ENCODE measurements at places on chromosomes 12 and 14.
A peak's percentile ranks its signal among the peaks of the same experiment; 100 is the strongest.

GRCh38 chr12:28107679-28108078 is 82.6 kb upstream of the CCDC91 start:
- peak; percentile 36 for DNase-seq

DNA sequence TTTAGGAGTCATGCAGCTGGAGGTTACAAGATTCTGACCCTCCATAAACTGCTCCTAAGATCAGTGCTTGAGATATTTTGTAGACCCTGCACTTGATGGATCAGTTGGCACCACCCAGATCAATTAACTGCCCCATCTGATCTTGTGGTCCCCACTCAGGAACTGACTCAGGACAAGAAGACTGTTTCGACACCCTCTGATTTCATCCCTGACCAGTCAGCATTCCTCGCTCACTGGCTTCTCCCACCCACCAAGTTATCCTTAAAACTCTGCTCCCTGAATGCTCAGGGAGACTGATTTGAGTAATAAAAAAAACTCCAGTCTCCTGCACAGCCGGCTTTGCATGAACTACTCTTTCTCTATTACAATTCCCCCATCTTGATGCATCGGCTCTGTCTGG is 360.2 kb downstream of the GALC start:
- DNase-seq, result no peak

DNA sequence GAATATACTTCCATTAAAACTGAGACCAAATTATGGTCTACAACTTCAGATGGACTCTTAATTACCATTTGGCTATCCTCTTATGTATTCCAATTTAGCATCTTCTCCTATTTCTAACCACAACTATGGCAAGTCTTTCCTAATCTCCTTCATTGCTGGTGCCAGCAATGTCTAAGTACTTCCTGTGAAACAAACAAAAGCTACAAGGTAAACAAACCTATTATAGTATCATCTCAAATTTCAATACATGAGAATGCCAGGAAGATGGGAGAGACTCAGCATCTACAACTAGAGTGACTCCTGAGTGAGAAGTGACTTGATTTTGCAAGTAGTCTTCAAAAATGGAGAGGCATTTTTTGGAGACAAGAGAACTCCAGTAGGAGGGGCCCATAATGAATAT is 202.9 kb upstream of the ATXN7L3B start:
- no peak for DNase-seq

- DNase-seq, result no peak
Measured at GRCh38 chr12:54460317-54460923, 13.0 kb downstream of the GTSF1 start.

GRCh38 chr12:55901881-55902490 is 25.7 kb downstream of the PYM1 start:
- DNase-seq, result no peak

GRCh38 chr12:89023936-89024335 is 328.4 kb downstream of the DUSP6 start:
- DNase-seq, result no peak

DNA sequence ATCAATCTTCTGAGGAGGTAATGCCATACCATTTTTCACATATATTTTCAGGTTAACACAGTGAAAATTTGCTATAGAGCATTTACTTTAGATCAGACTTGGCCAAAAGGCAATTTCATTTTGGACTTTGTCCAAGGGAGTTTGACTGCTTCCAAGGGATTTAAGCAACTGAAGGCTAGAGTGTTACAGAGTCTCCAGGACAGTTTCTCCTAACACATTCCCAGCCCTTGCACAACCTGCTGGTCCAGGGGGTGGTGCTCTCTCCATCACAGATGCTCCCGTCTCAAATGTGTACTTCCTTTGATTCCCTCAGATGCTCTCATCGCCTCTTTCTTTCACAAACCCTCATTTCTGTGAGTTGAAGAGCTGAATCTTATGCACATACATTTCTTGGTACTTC is 143.1 kb downstream of the TPH2 start:
- DNase-seq, result no peak

DNA sequence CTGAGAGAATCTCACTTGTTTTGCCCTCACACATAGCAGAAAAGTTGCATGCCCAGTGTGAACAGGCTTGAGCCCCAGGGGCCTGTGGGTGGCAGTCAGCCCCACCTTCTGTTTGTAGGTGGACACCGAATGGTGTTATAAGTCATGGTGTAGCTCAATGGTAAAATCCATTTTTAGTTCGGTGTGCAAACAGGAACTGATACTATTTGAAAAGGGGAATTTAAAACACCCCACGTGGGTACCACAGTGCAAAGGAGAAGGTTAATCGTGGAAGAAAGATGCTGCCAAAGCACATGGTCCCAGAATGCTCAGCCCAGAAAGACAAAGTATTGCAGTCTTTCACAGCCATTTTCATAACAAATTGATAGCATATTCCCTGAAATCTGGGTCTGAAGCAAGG is 71.8 kb upstream of the GZMB start:
- DNase-seq, result peak; percentile 53

GRCh38 chr12:18419311-18419710 is 158.0 kb downstream of the PIK3C2G start:
- DNase-seq, result no peak

DNA sequence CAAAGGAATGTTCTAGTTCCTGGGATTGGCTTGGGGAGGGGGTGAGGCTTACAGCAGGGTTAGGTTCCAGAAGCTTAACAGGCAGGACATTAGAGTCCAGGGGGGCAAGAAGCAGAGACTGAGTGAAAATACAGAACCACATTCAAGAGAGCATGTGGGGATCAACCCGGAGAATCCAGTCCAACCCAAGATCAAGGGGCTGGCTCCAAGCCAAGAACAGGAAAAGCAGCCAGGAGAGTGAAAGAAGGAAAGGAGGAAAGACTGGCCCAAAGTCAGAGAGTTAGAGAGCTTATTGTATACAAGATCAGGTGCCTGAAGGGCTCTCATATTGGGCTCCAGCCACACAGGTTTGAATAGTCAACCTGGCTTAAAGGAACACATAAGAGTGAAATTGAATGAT is 190.3 kb upstream of the CDKN3 start:
- DNase-seq, result no peak

DNA sequence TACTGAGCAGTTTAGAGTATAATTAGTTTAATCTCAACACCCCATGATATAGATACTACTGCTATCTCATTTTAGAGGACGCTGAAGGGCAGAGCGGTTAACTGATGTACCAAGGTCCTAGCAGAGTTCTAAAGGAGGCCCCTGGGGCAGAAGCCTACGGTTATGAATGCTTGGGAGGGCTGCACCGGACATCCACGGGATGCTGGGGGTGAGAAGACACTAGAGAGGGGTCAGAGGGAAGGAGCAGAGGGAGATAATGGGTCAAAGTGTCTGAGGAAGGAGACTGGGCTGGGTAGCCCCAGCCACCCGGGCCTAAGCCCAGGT is 1.6 kb upstream of the ACTR6 start:
- peak; percentile 23 for DNase-seq

DNA sequence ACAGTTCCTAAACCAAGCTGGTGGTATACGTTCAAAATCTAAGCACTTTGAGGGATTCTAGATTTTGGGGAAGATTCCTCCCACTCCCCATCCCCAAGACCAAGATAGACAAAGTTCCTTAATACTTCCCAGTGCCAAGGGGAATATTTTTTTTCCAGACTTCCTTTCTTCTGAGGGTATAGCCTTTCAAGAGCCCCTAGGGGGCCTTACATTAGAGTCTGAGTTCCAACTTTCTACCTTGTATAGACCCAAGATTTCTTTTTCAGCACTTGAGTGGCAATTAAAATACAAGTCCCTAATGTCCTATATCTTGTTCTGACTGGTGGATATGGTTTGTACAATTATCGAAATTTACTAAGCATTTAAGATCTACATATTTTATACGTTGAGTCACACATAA is 28.7 kb upstream of the SOS2 start:
- DNase-seq, result no peak

DNA sequence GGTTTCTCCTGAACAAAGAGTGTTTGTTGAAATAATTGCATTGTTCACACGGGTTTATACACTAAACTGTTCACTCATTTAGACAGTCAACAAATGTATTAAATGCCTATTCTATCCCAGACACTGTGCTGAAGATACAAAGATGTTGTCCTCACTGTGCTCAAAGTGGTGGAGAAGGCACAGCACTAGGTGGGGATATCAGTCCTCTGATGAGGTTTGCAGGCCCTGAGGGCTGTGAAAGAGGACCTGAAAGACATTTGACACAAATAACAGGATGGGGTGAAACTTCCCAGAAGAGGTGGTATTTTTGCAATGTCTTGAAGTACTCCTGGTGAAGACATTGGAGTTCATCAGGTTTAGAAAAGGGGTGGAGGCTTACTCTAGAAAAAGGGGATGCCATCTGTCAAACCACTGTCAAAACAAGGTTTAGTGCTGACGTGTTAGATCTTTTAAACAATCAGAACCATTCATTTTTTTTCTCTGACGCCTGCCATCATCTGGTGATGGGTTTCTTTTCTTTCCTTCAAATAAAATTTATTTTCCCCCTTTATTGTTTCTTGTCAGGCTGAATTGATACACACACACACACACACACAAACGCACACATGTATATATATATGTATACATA is 69.5 kb downstream of the ACSS3 start:
- DNase-seq, result no peak

DNA sequence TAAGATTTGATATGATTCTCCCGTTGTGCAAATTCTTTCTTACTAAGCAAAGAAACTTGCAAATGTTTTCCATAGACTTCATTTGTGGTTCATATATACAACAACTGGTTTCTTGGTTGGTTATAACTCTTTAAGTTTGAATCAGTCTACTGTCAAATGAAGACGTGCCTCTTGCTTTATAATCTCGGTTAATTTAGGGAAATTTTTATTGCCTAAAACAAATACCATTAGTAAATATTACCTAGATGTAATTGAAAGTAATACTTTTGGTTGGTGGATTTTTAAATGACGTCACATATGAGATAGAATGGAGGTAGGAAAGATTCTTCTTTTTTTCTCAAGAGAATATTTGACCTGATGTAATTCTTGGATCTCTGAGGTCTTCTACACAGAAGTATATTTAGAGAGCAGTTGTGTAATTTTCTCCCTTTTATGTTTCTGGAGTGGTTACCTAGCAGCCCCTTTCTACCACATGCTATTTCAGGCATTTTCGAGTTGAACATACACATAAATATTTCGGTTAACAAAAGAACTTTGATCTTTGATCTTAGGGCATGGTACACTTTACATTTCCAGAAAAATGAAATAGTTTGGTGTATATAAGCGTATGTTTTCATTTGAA is 1.7 kb downstream of the ATF7IP start:
- DNase-seq, result peak; percentile 56

- DNase-seq, result no peak
Measured at GRCh38 chr14:56549721-56550120, 29.9 kb upstream of the TMEM260 start.

GRCh38 chr12:47012552-47012951 is 66.9 kb upstream of the PCED1B start:
- no peak for DNase-seq

- peak; percentile 28 for DNase-seq
Measured at GRCh38 chr14:88868558-88869159, 44.2 kb downstream of the TTC8 start.

GRCh38 chr14:40447017-40447416 is 1014.8 kb upstream of the FBXO33 start:
- no peak for DNase-seq

GRCh38 chr12:65526311-65526710 is 247.8 kb downstream of the MSRB3 start:
- DNase-seq, result no peak

DNA sequence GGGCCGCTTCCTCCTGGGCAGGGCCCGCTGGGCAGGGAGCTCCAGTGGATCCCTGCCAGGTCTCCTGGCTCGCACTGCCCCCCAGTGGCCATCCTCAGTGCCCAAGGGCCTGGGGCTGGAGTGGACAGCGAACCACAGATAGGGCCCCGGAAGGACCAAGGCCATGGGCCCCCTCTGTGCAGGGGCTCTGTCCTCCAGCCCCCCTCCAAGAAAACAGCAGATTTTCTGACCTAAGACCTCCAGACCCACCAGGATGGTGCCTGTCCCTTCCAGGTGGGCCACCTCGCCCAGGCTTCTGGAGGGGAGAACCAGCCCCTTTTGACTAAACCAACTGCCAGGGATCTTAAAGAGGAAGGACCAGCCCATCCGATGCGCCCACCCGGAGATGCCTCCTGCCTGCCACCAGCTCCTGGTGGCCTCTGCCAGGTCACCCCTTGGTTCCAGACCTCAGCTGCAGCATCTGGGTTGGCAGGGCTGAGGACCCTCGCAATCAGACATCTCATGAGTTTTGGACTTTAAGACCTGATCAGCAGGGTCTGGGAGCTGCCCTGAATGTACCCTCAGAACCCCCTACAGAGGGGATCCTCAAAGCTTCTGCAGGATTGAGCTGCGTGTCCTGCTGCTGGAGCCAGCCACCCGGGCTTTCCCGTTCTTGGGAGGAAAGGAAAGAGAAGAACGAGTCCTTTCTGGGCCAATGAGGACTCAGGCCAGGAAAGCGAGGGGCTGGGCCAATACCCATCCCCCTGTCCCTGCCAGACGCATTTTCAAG is 325.8 kb upstream of the DIO3 start:
- peak; percentile 32 for DNase-seq

- no peak for DNase-seq
Measured at GRCh38 chr12:30019366-30020140, 235.8 kb upstream of the TMTC1 start.

DNA sequence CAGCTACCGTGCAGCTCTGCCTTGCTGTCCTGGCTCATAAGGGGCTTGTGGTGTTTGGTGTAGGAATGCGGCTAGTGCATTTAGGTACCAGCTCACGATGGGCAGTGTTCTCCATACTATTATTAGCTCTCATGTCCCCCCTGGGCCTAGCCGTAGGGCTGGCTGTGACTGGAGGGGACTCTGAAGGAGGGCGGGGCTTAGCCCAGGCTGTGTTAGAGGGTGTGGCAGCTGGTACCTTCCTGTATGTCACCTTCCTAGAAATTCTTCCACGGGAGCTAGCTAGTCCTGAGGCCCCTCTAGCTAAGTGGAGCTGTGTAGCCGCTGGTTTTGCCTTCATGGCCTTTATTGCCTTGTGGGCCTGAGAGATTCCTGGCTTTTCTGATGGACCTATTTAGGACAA is 2.1 kb downstream of the SLC39A2 start:
- DNase-seq, result no peak

- DNase-seq, result peak; percentile 44
Measured at GRCh38 chr14:50531595-50532501, 521 bp downstream of the MAP4K5 start.

DNA sequence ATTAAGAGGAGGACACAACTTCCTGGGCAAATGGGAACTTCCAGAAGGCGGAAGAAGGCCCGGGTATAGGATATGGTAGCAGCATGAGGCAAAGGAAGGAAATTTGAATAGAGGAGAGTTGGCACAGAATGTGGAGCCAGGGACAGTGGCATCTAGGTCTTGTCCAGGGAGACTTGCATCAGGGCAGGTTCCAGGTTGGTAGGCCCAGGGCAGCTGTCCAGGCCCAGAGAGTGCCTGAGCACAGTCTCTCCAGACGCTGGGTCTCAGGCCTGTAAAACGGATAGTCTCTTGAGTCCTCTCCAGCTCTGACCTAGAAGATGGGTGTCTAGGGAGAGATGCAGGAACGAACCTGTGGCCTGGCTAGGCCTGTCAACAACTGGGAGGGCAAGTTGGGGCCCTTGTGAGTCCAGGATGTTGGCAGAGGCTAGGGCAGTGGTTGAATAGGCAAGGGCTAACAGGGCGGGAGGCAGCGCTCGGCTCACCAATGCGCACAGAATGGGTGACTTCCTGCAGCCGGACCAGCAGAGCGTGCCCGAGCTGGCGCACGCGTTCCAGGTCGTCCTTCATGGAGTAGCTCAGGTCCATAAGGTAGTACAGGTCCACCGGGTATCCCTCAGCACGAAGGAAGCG is 9.9 kb downstream of the ITGB7 start:
- DNase-seq, result no peak

- no peak for DNase-seq
Measured at GRCh38 chr12:94265539-94265938, 117.2 kb downstream of the PLXNC1 start.

GRCh38 chr12:2374092-2374906 is 321.5 kb downstream of the CACNA1C start:
- no peak for DNase-seq

All from NAMALWA (cell line).